GM19239 (cell line): ENCODE measurements at places on chromosomes 3 and 15.

DNA sequence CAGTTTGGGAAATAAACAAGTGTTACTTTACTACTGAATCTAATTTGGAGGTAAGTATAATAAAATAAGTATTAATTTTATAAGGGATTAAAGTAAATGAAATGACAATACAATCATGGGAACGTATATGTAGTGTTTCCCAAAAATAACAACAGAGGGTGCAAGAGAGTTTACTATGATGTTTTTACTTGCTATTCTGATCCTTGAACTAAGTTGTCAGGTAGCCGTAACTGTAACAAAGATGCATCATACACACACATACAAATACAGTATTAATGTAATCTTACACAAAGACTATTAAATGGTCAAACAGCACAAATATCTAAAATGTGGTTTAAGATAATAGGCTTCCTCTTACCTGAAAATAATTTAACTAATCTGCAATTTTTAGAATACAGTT lies 311.4 kb downstream of the TBC1D5 start:
- no peak for DNase-seq

GRCh38 chr3:37546876-37547275 lies 314.8 kb upstream of the CTDSPL start:
- DNase-seq, result peak; percentile 12

GRCh38 chr3:30549600-30549999 lies 56.8 kb upstream of the TGFBR2 start:
- DNase-seq, result no peak

GRCh38 chr3:71095511-71096291 lies 487.8 kb downstream of the FOXP1 start:
- DNase-seq, result no peak

DNA sequence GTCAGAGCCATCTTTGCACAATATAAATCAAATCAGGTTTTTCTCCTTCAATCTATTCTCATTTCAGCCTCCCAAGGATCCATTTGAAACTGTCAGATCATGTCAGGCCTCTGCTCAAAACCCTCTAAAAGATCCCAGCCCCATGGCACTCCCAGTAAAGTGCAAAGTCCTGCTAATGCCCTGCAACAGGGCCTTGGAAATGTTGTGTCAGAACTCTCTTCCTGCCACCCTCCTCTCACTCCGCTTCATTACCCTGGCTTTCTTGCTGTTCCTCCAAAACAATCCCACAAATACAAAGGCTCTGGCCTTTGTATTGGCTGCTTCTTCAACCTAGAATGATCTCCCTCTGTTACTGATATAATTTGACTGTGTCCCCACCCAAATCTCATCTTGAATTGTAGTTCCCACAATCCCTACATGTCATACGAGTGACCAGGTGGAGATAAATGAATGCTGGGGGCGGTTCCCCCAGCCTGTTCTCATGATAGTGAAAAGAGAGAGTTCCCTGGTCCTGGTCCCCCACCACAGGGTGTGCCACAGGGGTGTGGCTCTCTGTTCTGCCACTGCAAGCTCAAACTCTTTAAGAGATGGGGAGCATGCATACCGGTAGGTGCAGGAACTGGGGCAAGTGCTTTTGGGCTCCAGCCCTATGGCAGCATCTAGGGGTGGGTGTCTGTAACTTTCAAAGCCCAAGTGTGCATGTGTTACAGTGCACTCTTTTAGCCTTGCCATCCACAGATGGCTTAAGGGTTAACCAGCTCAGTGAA lies 22.9 kb upstream of the TRA2B start:
- DNase-seq, result no peak

DNA sequence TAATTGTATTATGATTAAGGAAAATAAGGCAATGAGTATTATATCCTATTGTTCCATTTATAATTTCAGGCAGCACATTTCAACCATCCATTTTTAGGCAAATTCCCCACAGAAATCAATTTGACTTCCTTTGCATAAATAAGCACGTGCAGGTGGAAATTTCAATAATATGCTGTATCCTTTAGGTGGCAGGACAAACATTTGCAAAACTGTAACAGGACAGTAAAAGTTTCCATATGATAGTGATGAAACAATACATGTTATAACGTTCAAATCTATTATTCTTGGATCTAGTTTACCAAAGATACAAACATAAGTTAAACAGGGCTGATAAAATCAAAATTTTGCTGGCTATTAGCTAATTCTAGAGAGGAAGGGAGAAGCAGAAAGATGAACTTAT lies 8.5 kb downstream of the UACA start:
- no peak for DNase-seq

DNA sequence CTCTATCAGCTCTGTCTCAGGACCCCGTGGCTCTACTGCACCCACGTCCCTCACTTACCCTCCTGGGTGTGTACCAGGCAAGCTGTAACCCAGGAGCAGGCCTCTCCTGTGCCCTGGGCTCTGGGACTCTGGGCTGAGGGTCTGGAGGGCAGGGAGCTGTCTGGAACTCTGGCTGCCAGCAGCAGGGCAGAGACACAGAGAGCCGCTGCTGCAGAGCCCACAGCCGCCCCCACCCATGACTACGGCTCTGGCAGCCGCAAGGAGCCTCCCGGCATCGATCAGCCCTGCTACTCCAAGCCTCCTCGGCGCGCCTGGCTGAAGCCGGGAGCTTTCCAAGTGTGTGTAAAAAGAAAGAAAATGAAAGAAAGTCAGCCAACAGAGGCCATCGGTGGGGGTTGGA lies 103.7 kb upstream of the ATP2B2 start:
- no peak for DNase-seq

- no peak for DNase-seq
Measured at GRCh38 chr15:89018207-89018606, 70.0 kb upstream of the ABHD2 start.

- DNase-seq, result no peak
Measured at GRCh38 chr3:175082631-175083030, 223.5 kb downstream of the NAALADL2 start.

DNA sequence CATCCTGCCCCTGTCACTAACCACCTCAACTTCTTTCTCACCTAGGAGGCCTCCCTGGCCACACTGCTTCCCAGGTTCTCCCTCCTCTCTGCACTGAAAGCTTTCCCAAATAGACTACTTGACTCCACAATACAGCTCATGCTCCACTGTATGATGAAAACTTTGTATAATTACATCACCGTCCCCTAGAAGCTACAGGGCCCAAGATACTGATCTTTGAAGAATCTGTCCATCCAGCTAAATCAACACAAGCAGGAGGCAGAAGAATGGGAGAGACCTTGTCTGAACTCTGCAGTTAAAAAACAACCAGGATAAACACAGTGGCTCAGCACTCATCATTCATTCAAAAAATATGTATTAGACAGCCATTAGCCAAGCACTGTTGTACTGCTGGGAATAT lies 26.4 kb upstream of the RPS17 start:
- no peak for DNase-seq

DNA sequence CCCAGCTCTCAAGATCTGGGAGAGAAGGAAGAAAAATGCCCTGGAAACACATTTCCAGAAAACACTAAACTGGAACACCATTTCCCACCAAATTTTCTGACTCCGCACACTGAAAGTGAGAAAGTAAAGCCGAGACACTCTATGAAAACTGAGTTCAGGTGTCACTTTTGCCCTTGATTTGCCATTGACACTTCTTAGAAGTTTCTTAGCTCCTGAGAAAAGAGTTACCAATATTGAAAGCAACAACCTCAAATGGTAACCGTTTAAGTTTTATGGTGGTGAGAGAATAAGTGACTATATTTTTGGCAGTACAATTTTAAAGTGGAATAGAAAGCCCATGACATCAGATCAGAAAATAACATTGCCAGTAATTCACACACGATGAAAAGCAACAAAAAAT lies 39.0 kb downstream of the CD86 start:
- no peak for DNase-seq

DNA sequence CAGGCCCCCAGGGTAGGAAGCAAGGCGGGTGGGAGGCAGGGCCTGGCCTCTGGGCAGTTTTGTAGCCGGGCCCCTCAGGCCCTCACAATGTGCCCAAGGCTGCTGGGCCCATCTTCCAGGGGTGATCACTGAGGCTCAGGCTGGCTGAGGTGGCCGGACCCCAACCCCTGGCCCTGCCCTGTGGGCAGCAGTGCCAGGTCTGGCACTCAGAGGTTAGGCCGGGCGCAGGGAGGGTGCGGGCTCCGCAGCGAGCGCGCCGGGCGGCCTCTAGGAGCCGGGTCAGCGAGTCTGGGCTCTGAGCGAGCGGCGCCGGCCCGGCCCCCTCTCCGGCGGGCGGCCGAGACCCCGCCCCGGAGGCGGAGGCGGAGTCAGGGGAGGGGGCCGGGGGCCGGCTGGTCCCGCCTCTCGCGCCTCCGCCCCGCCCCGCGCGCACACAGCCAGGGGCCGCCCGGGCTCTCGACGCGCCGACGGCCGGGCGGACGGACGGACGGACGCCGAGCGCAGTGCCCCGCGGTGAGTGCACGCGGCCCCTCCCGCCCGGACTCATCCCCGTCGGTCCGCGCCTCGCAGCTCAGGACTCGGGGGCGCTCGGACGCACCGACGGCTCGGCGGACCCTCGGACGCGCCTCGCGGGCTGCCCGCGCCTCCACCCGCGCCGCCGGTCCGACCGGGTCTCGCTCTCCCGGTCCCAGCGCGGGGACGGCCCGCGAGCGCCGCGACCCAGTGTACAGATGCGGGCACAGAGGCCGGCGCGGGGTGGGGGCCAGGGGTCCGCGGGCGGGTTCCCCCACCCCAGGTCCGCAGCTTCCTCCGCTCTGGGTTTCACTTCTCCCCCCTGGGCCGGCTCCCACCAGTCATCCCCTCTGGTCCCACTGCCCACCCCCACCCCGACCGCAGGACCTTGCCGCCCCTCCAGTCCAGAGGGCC lies at the start of gene FBLN2:
Gene FBLN2, plus strand, starts transcription at position 430 of the 927 bp plus-strand sequence. CDS start 21,231 bp downstream, outside the sequence.
- no peak for DNase-seq

DNA sequence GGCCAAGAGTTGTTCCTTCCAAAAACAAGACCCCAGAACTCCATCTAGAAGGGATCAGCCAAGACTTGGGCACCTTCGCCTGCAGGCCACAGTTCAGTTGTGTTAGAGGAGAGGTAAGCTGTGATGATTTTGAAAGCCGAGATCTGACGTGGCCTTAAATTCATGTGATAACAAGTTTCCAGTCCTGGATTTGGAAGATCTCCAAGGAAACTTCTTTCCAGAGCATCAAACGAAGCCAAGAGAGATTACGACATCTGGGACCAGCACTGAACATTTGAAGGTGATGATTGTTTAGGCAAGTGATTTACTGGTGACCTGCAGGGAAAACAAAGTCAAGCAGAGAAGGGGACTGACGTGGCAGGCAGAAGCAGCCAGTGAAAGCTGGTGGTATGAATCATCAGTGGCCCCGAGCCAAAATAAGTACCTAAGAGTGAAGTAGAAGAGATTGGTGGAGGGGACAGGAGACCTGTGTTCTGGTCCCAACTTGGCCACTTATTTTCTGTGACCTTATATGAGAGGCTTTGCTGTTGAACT lies 339.0 kb upstream of the PROK2 start:
- DNase-seq, result no peak

- DNase-seq, result no peak
Measured at GRCh38 chr3:34683851-34684250, 885.4 kb downstream of the PDCD6IP start.

- DNase-seq, result no peak
Measured at GRCh38 chr3:76383781-76384180, 598.4 kb upstream of the ZNF717 start.

GRCh38 chr15:72732516-72732915 lies 46.5 kb downstream of the BBS4 start:
- no peak for DNase-seq

GRCh38 chr3:14329116-14329830 lies 73.1 kb upstream of the SLC6A6 start:
- no peak for DNase-seq

DNA sequence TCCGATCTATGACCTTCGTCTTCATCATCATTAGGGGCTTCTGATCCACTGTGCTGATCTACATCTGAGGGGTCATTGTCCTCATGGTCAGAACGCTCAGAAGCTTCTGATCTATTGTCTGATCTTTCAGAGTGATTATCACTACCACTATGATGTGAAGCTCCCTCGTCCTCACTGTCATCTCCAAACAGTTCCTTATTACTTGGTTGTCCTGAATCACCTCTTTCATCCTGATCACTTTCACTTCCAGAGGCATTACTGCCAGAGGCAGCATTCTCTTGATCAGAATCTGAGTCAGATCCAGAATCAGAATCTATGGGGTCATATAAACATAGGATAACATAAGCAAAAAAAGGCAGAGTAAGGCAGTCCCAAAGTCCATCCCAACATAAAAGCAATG lies 5.4 kb downstream of the LEO1 start:
- DNase-seq, result no peak

DNA sequence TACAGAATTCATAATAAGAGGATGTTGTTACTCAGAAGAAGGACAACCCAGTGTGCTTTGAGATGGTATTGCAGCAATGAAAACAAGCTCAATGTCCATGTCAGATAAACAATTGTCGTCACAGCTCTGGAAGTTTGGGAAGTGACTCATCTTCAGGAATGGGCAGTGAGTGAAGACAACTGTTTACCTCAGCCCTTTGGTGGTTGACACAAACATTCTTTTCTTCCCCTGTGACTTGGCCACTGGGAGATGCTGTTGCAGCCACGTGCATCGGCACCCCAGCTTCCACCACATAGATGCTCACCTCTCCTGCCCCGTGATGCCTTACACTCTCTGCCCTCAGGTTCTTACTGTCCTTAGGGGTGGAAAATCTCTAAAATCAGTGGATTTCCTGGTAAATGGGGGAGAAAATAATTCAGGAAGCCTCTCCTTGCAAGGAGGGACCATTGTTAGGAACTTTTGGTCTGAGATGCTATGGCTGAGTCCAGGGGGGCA lies 114.1 kb upstream of the GALNT15 start:
- no peak for DNase-seq

- no peak for DNase-seq
Measured at GRCh38 chr15:88375234-88375927, 91.8 kb downstream of the MRPL46 start.

- peak; percentile 25 for DNase-seq
Measured at GRCh38 chr15:33722005-33722672, 246.2 kb upstream of the CHRM5 start.

- no peak for DNase-seq
Measured at GRCh38 chr15:83430441-83430840, 16.7 kb upstream of the SH3GL3 start.

GRCh38 chr15:38164507-38164906 lies 88.1 kb upstream of the SPRED1 start:
- no peak for DNase-seq

DNA sequence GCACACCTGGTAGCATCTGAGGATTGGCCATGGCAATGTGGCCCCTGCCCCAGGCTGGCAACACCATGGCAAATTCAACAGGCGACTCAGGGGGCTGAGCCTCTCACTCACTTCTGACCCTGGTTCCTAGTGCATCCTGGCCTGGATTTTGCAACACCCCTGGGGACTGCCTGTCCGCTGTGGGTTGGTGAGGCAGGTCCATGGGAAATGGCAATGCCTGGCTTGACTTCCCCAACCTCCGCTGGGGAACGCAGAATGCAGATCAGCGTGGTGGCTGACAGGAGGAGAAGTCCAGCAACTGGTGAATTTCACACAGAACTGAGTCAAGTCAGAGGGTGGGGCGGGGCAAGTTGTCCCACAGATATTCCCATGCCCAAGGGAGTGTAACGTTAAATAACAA lies 3.9 kb upstream of the PSTPIP1 start:
- no peak for DNase-seq

GRCh38 chr15:35647303-35647702 lies 101.3 kb upstream of the DPH6 start:
- DNase-seq, result no peak
